Lung (tissue), 17 donors: ENCODE measurements at places on chromosomes 3 and 15. TPM values are rescaled to one million over a fixed set of nuclear protein-coding genes. Genes with fewer than 3 reads are reported as not detected.

Gene P2RY1
- 20.2 TPM for total RNA-seq

GRCh38 chr15:81061490-81062253 lies 60.9 kb downstream of the TLNRD1 start:
- DNase-seq: no peak

Gene CXCR6
- total RNA-seq: 1.5 TPM

- no peak for DNase-seq
Measured at GRCh38 chr15:68574629-68575028, 4.2 kb upstream of the CORO2B start.

- no peak for DNase-seq
Measured at GRCh38 chr3:123621186-123621849, 36.5 kb upstream of the HACD2 start.

Gene SLC27A2
- 6.6 TPM for total RNA-seq

Gene SNX22
- 3.4 TPM for total RNA-seq

DNA sequence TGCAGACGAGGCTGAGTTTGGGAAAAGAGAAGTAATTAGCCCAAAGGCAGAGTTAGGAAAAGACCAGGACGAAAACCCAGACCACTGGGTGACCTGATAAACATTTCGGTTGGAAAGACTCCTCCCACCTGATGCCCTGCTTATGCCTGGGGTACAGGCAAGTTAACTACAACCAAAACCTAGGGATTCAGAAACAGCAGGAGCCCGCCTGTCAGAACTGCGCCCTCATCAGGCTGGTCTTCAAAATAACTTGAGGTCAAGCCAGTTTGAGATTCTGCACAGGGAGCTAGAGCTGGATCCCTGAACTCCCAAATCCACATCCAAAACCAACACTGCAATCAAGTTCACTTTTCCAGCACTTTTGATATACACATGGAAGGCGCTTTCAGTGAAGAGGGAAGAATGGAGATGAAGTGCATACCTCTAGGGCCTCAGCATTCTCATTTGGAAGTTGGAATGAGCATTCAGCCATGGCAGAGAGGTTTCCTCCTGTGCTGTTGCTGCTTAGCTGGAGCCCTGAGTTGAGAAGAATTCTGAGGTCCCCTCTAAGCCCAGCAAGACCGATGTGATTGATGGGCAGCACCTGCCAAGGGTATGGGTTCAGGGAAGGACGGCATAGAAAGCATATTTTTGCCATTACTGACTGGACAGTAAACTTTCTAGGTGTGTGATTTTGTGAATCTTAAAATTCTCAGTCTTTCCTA lies 11.6 kb downstream of the TSEN2 start:
- DNase-seq: no peak

Gene FSTL1
- total RNA-seq: 304 TPM
